ENCODE measurements at places on chromosomes 16 and 17.

DNA sequence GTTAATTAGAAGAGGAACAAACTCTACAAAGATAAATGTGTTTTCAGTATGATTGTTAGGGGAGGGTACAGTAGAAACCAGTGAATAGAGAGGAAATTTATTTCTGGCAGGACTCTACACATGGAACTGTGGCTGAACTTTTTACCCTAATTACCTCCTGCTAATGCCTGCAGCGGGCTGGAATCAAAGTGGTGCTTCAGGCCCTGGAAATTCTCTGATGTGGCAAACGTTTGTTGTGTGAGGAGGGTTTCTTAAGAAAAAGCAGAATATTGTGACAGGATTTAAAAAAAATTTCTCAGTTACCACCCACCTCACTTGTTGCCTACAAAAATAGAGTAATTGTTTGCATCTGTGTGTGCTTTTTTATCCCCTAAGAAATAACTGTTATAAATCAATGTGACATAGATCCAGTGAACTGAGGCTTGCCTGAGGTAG lies 154.5 kb downstream of the BCAS3 start:
- no peak for DNase-seq

GRCh38 chr16:56631832-56632155 lies 665 bp upstream of the MT1M start:
- DNase-seq = no peak

DNA sequence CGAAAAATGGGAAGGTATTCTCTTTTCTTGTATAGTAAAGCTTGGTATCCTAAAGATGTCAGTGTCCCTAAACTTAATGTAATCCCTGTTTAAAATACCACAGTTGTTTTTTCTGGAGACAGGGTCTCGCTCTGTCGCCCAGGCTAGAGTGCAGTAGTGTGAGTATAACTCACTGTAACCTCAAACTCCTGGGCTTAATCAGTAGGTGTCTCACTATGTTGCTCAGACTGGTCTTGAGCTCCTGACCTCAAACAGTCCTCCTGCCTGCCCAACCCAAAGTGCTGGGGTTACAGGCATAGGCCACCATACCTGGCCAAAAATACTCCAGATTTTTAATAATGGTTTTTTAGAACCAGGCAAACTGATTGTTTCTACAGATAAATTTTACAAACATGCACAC lies 8.2 kb downstream of the DCAF7 start:
- no peak for DNase-seq

DNA sequence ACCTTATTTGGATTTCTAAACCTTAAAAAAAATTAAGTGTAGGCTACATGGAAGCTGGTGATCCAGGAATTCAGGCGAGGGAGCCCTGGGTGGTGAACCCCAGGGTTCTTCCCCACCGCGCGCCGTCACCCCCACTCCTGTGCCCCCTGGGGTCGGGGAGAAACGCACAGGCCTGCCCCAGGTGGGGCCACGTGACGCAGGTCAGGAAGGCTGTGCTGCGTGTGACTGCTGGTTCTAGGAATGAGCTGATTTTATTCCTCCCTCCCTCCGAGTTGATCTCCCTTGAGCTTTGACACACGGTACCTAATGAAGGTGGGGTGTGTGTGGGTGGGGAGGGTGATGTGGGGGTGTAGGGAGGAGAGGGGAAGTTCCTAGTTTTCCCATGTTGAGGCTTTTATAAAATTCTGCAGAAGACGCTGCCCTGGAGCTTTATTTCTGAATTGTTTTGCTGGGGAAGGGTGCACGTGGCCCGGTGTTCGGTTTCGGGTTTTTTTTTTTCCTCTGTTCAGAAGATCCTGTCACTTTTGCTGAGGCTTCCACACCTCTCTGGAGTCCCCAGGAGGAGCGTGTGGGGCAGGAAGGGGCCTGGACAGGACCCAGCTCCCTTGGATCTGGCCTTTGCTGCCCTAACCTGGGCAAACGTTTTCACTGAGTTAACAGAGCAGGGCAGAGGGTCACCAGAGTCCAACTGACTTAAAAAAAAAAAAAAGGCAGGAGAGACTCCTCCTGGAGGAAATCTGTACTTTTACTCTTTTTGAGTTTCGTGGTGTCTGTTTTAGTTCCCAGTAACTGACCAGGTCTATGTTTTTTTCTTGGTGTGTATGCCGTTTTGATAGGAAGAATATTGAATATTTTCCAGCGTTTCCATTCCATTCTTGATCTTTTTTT lies 55.8 kb upstream of the GSE1 start:
- no peak for DNase-seq

- no peak for DNase-seq
Observed at GRCh38 chr16:70416748-70417616, 21.9 kb downstream of the ST3GAL2 start.

DNA sequence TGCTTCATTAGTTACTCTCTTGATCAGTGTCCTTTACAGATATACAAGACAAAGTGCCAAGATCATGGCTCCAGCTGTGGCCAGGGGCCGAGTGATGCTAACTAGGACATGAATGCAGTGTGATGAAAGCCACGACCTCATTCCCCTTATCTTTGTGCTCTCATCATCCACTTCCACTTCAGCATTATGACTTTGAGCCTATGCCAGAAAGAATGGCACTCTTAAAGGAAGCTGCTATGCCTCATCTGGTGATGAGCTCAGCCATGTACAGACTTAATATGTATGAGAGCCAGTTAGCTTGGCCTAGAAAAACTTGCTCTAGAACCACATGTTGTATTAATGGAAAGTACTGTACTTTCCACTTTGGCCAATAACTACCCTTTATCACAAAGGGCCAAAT lies 179.1 kb downstream of the TOX3 start:
- DNase-seq = no peak

DNA sequence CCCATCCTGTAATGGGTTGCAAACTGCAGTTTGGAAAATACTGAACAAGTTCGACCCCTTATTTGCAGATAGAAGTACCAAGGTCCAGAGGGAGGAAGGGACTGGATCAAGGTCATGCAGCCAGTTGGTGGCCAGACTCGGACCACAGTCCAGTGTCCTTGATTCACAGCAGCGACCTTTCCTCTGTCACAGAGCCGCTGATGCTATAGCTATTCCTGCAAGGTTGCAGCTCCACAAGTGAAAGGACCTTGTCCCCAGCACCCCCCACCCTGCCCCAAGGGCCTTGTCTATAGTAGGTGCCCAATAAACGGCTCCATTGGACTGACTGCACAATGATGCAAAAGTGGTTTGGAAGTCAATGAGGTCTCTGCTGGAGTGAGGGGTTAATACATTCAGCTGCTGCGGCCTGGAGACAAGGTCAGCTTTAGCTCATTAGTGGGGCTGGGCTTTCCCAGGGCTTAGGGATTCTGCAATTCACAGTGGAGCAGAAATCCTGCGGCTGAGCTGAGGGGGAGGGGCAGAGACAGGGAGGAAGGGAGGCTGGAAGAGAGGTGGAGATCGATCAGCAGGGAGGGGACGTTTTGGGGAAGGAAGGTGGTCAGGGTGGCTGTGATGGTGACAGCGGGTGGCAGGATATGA lies 13.4 kb upstream of the CRHR1 start:
- DNase-seq = no peak

- DNase-seq = no peak
Observed at GRCh38 chr17:7215136-7215638, 4.4 kb downstream of the DLG4 start.

DNA sequence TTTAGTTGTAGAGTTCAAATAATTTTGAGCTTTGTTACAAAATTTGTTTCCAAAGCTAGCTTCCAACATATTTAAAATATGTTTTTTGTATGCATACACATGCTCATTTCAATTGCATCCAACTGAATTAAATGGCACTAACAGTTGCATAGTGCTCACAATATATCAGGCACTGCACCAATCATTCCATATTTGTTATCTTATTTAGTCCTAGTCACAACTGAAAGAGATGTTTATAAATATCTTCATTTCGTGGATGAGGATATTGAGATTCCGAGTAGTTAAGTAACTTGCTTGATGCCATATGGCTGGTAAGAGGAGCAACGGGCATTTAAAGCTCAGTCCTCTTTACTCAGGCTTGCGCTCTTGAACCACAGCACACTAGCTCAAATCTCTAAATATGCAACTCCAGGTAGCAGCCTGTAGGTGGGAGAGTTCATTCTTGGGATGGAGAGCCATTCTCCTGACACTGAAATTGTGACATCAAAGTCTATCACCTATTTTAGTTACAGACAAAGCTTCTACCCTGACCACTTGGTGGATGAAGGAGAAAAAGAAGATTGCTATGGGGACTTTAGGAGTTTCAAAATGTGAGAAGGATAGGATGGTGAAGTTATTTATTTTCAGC lies 118.0 kb upstream of the CA10 start:
- no peak for DNase-seq

GRCh38 chr17:40553694-40554534 lies 11.4 kb downstream of the CCR7 start:
- DNase-seq = peak; percentile 82

DNA sequence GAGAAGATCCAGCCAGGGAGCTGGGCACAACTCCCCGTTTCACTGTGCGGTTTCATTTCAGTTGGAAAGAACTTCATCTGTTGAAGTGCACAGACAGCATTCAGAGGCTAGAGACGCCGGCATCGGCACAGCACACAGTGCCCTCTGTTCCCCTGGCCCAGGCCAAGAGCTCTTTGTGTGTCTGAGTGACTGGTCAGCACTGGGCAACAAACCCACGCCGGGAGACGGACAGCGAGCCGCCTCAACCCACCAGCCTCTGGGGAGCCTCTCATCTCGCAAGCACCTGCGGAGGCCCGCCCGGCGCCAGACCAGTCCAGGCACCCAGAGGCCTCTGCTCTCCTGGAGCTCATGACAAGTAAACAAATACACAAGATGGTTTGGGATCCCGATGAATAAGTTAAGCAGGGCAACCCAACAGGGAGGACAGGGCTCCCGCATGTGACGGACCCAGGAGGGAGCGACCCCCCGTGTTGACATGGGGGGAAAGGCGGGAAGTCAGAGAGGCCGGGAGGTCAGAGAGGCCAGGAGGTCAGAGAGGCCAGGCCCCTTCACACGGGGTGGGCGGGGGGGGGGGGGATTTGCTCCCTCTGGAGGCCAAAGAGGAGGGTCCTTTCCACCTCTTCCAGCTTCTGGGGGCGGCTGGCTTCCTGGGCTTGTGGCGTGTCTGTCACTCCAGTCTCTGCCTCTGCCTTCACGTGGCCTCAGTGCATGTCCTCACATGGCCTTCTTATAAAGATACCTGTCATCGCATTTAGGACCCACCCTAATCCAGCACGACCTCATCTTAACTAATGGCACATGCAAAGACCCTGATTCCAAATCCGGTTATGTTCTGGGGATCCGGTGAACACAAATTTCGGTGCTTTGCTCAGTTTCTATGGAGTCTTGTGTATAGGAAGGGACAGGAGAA lies 25.8 kb upstream of the KLHDC4 start:
- no peak for DNase-seq

DNA sequence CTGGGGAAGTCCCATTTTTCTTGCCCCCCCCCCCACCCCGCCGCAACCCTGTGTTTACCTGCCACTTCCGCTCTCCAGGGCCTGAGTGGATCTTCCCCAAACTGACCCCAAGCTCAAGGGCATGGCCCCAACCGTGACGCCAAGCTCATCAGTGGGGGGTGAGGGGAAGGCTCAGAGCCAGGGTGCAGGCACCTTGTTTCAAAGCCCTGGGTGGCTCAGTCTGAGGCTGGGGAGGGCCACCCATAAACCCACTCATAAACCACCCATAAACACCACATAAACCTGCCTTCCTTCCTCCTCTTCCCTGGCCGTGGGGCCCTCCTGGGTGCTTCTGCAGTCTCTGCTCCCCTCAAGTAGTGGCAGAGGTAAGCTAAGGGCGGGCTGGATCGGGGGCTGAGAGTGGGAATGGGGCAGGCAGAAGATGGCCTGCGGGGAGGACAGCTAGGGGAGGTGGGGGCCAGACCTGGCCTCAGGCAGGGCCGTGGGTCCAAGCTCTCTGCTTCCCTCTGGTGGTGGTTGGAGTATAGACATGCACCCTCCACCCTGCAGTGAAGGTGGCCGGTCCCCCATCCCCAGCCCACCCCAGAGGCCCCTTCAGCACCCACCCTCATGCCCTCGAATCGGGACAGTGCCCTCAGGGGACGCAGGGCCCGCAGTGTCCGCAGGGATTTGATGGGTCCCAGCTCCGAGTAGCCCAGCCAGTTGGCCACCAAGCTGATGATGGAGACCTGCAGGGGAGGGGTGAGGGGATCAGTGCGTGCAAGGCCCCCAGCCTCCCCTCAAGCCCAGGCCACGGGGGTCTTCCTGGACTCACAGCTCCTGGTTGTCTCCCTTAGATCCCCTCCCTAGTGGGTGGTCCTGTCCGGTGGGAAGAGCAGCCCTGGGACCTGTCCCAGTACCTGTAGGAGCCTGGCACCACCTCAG lies 14.6 kb upstream of the CD79B start:
- DNase-seq = peak; percentile 87

GRCh38 chr17:27635275-27635823 lies 4.4 kb downstream of the LGALS9 start:
- DNase-seq = no peak

DNA sequence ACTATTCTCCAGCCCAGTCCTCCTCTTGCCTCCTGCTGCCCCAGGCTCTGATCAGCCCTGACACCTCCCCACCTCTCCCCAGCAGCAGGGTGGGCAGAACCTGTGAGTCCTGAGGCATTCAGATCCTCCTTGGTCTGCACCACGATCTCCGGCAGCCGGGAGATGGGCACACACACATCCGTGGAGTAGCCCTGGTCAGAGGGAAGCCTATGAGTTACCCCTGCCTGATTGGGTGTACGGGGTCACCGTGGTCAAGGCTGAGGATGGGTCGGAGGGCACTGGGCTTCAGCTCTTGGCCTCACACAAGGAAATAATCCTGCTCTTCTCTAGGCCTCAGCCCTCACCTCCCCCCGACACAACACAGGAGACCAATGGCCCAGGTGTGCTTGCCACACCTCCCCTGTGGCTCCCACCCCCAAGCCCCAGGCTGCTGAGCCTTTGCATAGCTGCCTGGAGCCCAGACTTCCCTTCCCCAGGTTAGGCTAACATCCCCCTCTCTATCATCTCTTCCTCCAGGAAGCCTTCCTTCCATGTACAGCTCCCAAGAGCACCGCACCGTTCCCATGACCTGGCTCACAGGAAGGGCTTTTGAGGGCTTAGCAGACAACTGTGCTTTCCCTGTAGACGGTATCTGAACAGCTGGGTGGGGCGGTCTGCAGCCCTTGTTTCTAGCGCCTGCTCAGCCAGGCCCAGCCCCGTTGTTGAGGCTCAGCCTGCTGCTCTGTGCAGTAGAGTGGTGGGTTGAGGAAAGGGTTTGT lies 3.7 kb downstream of the LDHD start:
- no peak for DNase-seq

GRCh38 chr17:39627712-39628516 lies 1.2 kb downstream of the PPP1R1B start:
- no peak for DNase-seq

GRCh38 chr17:2337544-2338314 lies 428 bp downstream of the SGSM2 start:
- DNase-seq = no peak

GRCh38 chr17:77316191-77316641 lies 175.4 kb downstream of the SEC14L1 start:
- DNase-seq = peak; percentile 76

DNA sequence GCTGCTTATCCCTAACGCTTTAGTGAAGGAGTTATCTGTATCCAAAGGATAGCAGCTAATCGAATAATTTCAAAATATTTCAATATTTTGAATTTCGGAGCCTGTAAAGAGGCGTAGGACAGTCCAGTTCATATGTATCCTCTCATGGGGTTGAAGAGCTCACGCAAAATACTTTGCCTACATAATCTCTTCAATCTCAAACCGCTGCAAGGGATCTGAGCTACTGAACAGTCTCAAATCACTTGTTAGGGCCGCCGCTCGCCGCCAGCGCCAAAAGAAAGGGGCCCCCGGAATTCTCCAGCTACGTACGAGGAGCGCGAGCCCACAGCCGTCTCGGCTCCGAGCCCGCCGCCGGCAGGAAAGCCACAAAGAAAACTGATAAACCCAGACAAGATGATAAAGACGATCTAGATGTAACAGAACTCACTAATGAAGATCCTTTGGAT lies 601 bp upstream of the RFWD3 start:
- DNase-seq = no peak
